COR-L47 (cell line): ENCODE measurements at places on chromosomes 11 and 22.

- no peak for DNase-seq
Observed at GRCh38 chr11:130269326-130269943, 45.3 kb downstream of the ZBTB44 start.

DNA sequence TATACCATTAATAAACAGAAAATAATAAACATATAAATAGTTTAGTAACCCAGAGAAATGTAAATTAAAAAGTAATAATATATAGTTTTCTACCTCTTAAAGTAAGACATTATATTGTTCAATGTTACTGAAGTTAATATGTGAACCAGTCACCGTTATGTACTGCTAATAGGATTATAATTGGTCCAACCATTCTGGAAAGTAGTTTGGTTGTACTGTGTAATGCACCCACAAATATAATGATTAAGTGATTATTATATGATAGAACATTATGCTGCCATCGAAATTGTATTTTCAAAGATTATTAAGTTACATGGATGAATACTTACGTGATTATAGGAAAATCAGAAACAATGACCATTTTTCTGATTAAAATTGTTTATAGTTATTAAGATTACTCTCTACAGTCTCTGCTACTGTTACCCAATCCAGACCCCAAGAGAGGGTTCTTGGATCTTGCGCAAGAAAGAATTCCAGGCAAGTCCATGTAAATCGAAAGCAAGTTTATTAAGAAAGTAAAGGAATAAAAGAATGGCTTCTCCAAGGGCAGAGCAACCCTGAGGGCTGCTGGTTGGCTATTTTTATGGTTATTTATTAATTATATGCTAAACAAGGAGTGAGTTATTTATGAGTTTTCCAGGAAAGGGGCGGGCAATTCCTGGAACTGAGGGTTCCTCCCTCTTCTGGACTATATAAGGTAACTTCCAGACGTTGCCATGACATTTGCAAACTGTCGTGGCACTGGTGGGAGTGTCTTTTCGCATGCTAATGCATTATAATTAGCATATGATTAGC, 50.1 kb downstream of the ACER3 start:
- DNase-seq, result no peak

- DNase-seq, result no peak
Observed at GRCh38 chr11:42085736-42086135, 626.3 kb upstream of the LRRC4C start.

GRCh38 chr11:95229199-95229992, 1.6 kb downstream of the SESN3 start:
- no peak for DNase-seq

GRCh38 chr11:12133547-12134235, 23.3 kb downstream of the MICAL2 start:
- no peak for DNase-seq

- DNase-seq, result no peak
Observed at GRCh38 chr22:22349455-22349836, 104.9 kb downstream of the VPREB1 start.

DNA sequence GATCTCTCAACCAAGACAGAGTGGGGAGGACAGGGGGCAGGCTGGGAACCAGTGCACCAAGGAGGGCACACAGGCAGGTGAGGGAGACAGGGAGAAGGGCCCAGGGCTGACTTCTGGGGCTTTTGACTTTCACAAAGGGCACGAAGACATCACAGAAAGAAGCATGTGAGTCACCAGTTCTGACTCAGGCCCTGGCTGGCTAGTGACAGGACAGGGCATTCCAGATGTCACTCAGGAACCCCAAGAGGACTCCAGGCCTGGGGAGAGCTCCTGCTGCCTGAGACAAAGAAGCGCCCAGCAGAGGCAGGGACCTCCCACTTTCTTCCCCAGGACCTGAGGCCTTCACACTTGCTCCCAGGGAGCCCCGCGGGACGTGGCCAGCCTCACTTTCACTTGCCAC, 497.2 kb downstream of the BUD13 start:
- no peak for DNase-seq

DNA sequence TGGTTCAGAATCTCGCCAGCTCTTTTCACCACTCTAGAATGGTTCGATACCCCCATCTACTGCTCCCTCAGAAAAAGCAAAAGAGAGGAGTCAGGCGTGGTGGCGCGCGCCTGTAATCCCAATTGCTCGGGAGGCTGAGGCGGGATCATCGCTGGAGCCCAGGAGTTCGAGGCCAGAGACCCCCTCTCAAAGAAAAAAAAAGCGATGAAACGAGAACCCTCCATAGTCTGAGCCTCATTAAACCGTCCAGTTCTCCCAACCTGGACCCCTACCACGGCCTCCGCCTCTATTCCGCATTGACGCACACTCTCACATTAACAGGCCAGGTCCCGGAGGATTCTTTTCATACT, 439 bp downstream of the SPA17 start:
- DNase-seq, result no peak

GRCh38 chr11:120424970-120425332, 86.6 kb upstream of the GRIK4 start:
- no peak for DNase-seq

DNA sequence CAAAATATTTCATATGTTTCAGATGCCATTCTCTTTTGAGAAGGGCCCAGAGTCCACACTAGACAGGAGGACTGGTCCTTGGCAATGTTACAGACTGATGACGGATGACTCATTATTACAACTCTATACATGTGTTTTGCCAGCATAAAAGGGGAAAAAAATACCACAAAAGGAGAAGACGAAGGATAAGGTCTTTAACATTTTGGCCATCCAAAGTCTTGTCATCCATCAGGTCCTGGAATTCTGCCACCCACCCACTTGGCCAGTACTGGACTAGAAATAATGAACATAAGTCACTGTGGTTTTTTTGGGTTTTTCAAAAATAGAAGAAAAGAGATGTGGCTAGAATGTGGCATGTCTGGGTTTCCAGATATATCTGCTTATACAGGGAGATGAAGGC, 57.7 kb upstream of the BDNF start:
- DNase-seq, result no peak

DNA sequence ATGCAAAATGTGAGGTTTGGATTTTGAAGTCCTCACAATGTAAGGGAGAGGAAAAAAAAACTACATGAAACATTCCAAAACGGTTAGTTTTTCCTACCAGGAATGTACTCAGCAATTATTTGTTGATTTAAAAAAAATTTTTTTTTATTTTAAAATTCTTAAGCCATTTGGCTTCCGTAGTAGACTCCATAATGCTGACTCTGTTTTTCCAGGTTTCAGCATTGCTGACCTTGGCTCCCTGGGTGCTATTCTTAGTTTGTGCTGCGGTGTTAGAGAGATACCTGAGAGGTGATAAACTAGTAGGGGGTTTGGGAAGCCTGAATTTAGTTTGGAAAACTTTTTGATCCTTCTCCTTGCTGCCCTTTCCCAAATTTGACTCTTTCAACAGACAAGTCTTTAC, 10.6 kb downstream of the STT3A start:
- DNase-seq, result no peak

GRCh38 chr22:37010174-37010573, 9.1 kb downstream of the TST start:
- DNase-seq, result no peak

DNA sequence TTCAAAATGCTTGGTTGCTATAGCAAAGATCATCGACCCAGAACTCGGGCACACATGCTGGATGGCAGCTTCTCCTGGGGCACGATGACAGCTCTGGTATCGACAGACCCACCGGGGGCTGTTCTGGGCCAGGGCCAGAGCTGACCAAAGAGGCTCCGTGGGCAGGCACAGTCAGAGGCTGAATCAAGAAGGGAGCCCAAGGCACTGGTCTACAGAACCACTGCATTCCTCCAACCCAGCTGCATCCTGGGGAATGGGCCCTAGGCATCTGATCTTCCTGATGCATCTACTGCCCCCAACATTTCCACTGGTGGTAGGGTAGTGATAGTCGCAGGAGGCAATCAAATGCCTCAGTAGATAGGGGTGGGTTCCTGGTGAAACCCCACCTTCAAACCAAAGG, 470.3 kb downstream of the TBC1D22A start:
- no peak for DNase-seq

- no peak for DNase-seq
Observed at GRCh38 chr11:396948-397548, 3.0 kb downstream of the PKP3 start.

GRCh38 chr11:57645689-57646085, 4.0 kb downstream of the YPEL4 start:
- DNase-seq, result no peak

DNA sequence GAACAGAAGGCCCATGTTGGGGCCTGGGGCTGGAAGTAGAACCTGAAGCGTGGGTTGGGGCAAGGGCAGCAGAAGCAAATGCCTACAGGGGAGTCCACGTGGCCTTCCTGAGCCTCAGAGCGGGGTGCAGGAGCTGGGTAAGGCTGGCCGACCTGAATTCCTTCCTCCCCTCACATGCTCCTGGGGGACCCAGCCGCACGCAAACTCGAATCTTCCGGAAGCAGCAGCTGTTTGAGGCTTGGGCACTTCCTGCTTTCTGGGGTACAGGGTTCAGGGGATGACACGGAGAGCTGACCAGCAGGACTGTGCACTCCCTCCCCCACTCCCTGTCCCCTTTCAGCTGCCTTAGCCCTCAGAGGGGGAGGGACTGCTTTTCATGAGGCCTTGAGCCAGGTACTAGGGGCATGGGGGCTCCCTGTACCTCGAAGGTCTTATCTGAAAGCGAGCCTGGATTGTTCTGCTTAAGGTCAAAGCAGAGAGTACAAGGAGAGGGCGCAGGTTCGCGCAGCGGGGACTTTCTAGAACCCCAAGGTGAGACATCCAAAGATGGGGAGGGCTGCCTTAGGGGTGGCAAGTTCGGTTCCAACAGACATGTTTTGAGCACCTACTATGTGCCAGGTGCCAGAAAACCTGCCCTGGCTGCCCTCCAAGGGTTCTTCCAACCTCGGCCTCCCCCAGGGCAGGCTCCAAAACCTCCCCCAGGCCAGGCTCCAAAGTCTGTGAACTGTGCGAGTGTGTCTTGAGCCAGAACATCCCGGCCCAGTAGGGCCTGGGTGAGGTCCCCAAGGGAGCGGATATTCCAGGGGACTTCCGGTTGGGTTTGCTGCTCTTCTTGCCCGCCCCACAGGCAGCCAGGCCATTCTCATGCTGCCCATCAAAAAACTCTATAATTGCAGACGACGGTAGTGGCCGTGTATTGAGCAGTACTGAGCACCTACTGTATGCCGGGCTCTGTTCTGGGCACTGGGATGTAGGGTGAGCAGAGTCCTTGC, 1.7 kb downstream of the NCF4 start:
- DNase-seq, result no peak

- DNase-seq, result peak; percentile 13
Observed at GRCh38 chr11:103257360-103257759, 148.1 kb downstream of the DYNC2H1 start.

DNA sequence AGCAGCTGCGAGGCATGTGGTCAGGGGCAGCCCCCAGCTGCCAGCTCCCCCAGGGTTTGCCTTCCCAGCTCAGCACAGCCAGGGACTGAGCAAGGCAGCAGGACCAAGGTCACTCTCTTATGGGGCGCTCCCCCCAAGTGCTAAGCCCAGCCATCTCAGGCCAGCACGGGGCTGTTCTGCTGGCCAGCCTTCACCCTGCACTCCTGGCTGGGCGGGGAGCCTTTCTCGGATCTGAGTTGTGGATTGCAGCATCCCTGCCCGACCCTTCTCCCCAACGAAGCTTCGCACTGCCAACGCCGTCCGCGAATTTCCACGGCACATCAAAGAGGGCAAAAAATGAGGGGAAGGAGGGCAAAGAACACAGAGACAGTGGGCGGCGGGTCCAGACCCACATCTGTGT, 42.5 kb upstream of the GAL start:
- DNase-seq, result no peak

DNA sequence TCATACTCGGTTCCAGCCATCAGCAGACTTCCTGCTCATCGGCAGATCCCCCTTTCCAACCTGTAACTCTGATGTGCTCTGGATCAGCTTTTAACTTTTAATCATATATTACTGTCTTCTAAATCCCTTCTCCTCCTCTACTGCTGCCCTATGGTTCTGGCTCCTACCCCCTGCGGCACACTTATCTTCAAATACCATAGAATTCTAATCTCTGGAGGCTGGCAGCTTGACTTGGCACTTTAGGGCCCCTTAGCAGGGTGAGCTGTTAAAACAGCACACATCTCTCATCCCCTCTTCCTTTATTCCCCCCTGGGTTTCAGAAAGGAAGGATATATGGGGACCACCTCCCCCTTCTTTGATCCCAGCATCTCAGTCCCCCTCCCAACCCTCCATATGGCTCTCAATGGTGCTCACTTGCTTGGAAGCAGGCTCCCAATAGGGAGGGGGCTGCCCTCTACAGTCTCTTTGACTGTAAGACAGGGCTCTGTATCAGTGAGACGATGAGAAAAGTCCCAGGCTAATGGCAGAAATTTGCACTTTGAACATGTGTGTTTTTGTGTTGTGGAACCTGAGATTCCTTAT, 4.4 kb upstream of the CNTF start:
- DNase-seq, result no peak

DNA sequence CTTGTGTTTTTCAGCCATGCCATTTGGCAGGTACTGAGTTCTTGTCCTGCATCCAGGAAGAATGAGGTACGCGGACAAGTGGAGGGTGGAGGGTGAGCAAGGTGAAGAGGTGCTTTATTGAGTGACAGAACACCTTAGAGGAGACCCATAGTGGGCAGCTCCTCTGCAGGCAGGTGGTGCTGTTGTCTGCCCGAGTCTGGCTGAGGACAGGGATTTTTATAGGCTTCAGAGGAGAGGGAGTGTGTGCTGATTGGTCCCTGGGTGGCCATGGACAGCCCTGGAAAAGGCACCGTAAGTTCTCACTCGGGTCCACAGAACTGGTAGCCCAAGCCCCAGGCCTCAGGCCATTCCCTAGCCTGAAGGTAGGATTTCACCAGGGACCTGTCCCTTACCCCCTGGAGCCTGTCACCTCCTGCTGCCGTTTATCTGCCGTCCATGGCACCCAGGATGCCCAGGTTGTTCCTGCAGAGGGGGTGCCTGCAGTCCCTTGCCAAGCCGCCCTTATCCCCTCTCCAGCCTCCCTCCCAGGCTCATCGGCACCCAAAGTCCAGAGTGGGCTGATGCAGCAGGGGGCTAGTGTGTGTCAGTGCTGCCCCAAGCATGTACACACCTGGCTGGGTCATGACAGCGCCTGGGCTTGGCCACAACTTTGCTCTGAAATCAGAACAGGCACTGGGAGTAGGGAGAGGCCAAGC, 213.6 kb downstream of the LRRC4C start:
- no peak for DNase-seq

DNA sequence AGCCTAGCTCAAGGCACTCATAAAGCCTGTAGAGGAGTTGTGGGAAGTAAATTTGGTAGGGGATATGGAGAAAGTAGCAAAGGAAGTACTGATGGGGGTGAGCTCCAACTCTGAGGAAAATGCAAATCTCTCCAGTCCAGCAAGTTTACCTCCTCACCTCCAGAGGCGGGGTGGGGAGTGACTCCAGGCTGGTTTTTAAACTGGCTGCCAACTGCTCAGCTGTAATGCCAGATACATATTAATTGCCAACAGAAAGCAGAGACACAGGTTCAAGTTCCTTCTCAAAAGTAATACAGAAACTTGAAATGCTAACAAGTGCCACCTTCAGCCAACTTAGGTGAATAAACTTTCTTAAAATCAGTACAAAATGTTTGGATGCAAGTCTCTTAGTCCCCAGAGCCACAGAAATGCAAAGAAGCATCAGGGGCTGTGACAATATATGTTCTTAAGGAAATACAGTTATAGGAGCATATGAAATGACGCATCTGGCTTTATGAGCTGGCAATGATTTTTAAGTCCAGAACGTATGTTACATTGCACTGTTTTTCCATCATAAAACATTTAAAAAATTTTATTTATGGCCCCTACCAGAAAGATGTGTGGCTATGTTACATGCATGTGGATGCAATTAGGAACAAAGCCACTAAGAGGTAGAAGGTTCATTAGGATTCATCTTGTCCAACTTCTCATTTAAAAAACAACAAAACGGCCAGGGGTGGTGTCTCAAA, 436.4 kb upstream of the CCDC90B start:
- DNase-seq, result no peak

GRCh38 chr22:19937616-19938473, 3.7 kb upstream of the COMT start:
- no peak for DNase-seq
